HuH-7.5 (cell line): ENCODE measurements at places on chromosomes 3 and 15.

DNA sequence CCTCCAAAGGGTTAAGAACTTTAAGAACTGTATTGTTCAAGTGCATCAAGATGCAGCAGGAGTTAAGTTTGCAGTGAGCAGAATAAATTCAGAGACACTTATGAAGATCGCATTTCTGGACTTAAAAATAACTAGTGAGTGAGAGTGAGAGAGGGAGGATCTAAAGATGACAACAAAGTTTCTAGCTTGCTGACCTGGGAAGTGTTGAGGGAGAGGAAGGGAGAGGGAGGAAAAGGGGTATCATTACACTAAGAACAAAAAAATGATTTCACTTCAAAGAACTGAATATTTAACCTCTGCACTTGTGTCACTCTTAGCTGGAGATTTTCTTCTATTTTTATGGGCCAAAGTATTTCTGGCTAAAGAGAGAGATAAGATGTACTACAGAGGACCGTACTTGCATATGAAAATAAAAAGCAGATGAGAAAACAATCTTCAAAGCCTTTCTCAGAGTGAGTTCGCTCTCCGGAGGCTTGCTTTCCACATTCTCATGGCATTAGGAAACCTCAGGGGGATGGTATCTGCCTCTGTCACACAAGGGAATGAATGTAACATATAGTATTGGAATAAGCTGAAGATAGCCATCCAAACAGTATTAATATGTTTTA is 91.4 kb upstream of the TJP1 start:
- no peak for DNase-seq

DNA sequence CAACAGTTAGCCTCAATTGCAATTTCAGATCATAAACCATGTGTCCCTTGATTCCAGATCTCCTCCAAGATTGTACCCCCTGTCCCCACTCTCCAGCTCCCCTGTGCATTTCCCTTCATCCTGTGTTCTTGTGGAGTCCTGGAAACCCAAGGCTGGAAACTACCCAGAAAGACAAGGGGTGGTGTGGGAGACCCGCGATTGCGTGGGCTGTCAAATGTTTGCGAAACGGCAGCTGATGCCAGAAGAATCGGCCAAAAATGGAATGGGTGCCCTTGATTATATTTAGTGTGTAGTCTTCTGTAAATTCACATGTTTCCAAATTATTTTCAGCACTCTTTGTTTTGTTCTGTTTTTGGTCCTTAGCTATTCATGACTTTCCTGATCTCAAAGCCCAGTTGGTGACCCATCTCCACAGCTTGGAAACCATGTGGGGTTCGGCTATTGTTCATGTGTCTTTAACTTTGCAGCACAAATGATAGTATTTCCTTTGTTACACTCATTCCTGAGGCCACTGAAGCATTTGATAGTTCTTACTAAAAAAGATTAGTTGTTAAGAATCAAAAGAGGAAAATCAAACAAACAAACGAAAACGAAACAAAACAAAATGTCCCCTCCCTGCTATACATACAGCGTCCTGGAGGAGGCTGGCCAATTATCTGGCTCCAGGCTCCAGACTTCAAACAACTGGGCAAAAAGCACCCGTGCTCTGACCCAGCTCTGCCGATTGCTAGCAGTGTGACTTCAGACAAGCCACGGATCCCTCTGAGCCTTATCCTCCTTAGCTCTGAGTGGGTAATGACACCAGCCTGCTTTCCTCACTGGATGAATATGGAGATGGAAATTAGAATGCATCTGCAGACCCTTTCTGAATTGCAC is 120.9 kb downstream of the CACNA2D3 start:
- DNase-seq, result no peak

DNA sequence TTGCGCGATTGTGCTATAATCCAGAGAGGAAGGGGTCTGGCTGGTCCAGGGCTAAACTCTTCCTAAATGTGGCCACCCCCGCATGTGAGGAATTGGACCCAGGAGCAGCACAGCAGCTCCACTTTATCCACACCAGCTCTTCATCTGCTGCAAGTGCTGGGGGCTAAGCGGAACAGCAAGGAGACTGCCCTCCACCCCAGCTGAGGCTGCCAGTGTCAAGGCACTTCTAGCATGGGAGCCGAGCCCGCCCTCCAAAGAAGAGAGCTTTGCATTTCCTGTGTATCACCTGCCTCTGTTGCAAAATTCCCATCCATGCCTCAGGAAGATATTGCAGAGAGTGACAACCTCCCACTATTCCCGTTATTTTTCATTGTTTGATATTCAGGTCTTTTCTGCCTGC is 333.6 kb downstream of the ARRDC4 start:
- no peak for DNase-seq

DNA sequence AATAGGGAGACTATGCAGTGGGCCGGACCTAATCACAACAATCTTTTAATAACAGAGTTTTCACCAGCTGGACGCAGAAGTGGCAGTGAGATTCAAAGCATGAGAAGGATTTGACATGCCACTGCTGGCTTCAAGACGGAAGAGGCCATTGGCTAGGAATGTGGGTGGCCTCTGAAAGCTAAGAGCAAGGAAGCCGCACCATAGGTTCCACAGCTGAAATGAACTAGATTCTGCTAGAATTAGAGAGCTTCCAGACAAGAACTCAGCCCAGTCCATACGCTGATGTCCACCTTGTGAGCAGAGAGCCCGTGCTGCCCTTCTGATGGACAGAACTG is 6.9 kb upstream of the NCBP2 start:
- no peak for DNase-seq

DNA sequence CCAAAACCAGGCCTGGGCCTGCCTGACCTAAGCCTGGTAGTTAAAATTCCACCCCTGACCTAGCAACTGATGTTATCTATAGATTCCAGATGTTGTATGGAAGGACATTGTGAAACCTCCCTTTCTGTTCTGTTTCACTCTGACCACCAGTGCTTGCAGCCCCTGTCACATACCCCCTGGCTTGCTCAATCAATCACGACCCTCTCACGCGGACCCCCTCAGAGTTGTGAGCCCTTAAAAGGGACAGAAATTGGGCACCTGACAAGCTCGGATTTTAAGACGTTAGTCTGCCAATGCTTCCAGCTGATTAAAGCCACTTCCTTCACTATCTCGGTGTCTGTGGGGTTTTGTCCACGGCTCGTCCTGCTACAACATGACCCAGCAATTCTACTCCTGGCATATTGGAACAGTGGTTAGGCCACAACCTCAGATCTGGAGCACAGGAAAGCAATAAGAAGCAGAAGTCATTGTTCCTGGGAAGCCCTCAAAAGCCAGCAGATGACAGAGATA is 36.7 kb upstream of the LHFPL4 start:
- DNase-seq, result no peak

DNA sequence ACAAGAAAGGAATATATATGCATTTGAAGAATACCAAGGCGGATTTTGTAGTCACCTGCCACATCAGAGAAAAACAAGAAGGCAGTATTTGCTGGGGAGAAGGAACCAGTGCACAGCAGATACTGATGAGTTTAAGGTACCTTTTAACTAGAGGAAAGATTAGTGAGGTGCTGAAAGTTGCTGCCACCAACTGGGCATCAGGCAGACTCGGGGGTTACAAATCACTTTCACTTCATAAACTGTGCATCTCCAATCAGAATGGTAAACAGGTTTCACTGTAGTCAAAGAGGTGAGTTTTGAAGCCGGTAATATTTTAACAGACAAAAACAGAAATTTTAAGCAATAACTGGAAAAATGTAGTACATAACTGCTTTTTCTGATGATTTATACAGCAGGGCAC is 4.1 kb downstream of the FBN1 start:
- DNase-seq, result no peak

- no peak for DNase-seq
These were observed 28.0 kb upstream of the TEX9 start for GRCh38 chr15:56337084-56337725.

GRCh38 chr3:35968043-35968622 is 328.8 kb downstream of the ARPP21 start:
- no peak for DNase-seq

DNA sequence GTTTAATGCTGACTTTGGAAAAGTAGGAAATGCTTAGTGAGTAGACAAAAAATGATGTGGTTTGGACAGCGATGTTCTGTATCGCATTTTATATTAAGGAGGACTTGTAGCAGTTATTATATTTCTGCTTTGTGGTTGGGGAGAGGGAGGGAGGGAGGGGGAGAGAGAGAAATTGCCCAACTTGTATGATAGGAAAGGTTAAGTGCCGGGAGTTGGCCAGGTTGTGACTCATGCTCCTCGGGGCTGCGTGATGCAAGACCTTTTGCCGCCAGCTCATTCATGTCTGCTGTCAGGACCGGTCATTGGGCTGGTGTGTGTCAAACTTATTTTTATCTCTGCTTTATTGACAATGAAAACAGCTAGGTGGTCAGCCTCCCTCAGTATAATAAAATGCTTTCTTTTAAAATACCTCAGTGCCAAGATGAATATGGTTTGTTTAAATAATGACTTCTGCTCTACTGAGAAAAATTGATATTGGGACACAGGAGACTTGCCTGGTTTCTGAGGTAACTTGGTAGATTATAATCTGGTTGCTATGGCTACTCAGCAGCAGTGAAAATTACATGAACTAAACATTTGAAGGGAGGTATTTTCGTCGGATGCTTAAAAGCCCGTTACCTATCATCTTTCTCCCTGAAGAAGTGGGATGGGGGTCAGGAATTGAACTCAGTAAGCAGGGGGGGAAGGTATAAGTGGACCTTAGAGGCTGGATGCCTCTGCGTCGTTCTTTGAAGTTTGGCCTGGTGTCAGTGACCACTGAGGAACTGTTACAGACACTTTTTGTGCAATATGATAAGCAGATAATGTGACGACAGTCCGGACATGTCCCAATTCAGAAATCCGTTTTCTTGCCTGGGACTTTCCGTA is 90.7 kb downstream of the FNDC3B start:
- DNase-seq, result peak; percentile 51

- DNase-seq, result no peak
These were observed 14.0 kb downstream of the VIPR1 start for GRCh38 chr3:42516443-42516842.

GRCh38 chr3:877001-877400 is 215.8 kb upstream of the CNTN6 start:
- DNase-seq, result no peak

DNA sequence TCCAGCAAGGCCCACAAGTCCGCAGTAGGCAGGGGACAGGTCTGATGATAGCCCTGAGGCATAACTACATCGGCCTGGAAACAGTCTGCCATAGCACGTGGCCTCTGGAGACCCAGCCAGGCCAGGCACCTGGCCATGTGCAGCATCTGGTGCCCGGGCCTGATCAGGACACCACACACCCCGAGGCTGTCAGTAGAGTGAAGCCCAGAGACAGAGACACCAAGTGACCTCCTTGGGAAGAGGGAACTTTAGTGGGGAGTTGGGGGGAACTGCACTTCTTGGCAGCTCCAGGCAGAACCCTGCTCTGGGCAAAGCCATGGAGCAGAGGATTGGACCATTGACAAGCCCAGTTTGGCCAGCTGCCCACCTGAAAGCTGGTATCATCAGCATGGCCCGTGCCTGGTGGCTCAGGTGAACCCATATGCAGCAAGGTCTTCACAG is 1.2 kb downstream of the SHISA5 start:
- no peak for DNase-seq

- no peak for DNase-seq
These were observed 6.6 kb downstream of the ACOX2 start for GRCh38 chr3:58530354-58530865.

- DNase-seq, result no peak
These were observed 282.3 kb downstream of the SLC9A9 start for GRCh38 chr3:143565951-143566350.

DNA sequence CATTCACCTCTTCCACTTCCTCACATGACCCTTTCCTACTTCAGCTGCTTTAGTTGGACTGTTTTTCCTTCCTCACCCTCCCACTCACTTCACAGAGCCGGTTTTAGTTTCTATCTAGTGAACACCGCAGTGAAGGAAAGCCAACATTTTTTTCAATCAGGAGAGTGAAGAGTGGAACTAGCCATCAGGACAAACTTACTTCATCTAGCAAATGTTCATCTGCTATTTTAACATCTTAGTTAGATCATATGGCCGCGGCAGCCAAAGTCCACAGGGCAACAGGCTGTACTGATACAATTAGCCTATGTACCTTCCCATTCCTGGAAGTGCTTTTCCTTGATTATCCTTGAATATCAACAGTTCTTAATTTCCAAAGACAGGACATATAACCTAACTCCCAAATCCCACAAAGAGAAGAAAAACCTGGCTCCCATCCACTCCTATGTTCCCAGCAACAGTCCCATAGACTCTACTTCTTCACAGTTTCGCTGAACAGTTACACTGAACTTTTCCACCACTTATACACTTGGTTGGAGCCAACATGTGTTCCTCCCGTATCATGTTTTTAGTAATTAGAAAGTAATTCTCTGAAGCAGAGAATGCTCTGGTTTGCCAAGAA is 456.2 kb upstream of the THBS1 start:
- no peak for DNase-seq
